ENCODE measurements at places on chromosomes 6 and 20. TPM values are rescaled to one million over a fixed set of nuclear protein-coding genes. Genes with fewer than 3 reads are reported as not detected.

The CFAP61 gene
- total RNA-seq = not detected

The PTK6 gene
- total RNA-seq = 0.18 TPM

The TMC2 gene
- not detected for total RNA-seq

The SLC32A1 gene
- total RNA-seq = not detected

The SLCO4A1 gene
- 0.43 TPM for total RNA-seq

Data from astrocyte (in vitro differentiated cells and primary cell).